Effector CD4-positive, alpha-beta T cell (primary cell): ENCODE measurements at places on chromosomes 3 and 15.

- DNase-seq: no peak
Measured at GRCh38 chr3:168583977-168584376, 488.3 kb upstream of the GOLIM4 start.

DNA sequence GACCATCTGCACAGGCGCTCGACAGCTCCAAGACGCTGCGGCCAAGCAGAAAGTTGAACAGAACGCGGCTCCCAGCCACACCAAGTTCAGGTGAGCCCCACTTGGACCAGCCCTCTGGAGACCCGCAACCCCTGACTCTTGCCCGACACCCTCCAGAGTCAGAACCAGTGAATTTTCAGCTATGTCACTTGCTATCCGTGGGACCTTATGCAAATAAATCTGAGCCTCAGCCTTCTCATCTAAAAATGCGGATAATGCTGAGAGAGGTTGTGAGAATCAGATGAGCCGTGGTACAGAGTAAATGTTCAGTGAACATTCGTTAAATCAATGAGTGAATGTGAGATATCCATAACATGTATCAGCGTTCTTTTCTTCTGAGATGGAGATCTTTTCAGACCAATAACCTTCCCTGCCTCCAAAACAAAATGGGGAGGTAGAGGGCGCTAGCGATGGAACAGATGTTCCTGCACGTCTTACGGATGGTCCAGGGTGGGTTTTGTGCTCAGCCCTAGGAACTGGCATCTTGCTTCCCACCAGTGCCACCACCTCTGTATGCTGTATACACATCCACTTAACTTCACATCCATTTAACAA, 524 bp downstream of the MRPS11 start:
- DNase-seq: no peak

- no peak for DNase-seq
Measured at GRCh38 chr3:62968128-62968527, 92.9 kb upstream of the CADPS start.

DNA sequence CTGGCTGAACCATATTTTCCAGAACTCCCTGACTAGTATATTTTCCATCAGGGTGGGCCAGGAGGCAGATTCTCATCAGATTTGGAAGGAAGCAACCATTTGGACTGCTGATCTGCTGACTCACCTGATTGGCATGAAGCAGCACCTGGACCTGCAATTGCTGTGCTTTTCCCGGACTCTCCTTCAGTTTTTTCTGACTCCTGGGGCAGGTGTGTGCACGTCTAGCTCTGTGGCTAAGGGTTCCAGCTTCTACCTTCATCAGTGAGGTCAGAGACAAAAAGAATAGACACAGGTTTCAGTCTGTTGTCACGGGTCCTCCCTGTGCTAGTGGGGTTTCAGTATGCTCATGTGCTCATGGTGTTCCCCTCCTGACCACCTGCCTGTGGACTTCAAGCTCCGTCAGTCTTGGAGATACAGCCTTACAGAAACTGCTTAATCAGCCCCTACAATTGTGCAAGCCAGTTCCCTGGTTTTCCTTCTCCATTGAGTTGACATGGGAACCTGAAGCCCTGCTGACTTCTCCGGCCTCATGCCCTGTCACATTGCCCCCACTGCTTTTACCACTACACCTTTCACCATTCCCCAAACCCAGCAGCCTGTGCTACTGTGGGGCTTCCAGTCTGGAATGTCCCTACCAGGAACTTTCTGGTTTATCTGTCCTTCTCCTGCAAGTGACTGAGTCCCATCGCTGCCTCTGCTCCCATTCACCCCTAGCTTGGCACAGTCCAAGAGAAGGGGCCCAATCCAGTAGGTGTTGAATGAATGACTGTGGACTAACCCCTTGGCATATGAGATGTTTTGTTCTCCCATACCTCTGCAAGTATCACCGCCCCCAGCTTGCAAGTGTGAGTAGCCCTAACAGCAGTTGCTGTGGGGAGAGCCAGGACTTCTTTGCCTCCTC, 31.7 kb downstream of the HMCES start:
- DNase-seq: no peak

DNA sequence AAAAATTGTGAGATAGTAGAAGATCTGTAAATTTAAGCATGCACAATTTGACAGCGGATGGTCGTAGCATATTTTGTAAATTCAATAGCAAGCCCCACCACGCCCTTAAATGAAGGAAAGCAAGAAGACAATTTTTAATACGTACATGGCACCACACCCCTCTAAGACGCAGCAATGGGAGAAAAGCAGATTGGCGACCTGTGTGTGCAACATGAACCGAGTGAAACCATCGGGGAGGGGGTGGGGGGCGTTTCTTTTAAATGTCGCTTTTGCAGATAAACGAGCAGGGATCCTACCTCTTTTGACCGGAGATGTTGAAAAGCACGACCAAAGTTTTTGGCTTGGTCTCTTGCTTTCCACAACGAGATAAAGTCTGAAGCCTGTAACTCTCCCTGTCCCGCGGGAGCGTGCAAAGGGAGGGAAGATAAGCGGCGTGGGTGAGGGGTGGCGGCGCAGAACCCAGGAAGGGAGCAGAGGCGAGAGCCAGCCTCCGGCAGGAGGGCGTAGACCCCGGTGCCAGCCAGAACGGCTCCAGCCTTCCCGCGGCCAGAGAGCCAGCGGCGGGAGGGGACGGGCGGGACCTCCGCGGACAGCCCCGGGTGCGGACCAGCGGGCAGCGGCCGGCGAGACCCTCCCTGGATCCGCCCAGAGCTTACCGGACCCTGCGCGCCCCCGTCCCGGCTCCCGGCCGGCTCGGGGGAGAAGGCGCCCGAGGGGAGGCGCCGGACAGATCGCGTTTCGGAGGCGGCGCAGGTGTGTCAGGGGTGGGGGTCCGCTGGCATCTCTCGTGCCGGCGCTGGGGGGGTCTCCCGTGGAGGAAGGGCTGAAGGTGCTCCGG, at the start of gene CHL1:
TSS of gene CHL1 (plus strand) at position 453 of the 838 bp plus-strand sequence. CDS start 123,014 bp downstream, outside the sequence.
- no peak for DNase-seq

- DNase-seq: no peak
Measured at GRCh38 chr3:129123314-129124060, 1.9 kb upstream of the RAB43 start.

DNA sequence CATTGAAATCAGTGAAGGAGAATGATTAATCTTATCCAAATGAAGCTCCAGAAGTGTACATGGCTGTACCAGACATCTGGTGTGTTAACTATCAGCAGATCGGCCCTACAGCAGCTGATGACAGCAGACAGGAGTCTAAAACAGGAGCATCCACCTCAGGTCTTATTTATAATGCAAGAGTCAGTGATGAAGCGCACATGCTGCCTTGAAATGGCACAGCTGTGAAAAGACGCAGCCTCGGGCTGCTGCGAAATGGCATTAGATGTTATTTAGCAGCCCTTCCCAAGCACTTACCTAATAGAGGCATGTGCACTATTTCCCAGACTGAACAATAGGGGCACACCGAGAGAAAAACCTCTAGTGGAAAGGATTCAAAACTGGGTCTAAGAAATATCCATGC, 472.3 kb upstream of the CBLB start:
- DNase-seq: no peak

DNA sequence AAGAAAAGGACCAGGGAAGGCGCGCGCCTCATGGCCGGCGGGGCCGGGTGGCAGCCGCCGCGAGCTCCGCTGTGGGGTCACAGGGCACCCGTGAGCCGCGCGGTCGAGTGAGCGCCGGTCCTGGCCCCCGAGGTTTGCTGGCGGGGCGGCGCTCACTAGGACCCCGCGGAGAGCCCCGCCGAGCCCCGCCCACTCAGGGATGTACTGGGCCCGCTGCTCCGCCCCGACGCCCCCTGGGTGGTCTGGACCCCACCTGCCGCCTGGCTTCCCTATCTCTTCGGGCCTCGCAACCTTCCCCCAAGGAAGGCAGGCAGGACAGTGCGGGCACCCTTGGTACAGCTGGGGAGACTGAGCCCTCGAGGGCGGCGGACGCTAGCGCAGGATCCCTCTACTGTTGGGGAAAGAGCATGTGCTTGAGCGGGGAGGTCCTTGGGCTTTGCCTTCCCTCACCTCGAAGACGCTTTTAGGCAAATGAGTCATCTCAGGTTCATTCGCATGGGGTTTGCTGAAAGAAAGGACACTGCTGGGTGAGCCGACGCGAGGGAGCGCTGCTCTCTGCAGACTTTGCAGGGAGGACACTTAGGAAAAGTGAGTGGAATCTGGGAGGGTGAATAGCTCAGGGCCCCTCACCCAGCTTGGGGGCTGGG, at the start of gene CHRNB4:
TSS of gene CHRNB4 (minus strand) at position 109 of the 647 bp plus-strand sequence. CDS start at position 32, 77 bp downstream.
- no peak for DNase-seq

DNA sequence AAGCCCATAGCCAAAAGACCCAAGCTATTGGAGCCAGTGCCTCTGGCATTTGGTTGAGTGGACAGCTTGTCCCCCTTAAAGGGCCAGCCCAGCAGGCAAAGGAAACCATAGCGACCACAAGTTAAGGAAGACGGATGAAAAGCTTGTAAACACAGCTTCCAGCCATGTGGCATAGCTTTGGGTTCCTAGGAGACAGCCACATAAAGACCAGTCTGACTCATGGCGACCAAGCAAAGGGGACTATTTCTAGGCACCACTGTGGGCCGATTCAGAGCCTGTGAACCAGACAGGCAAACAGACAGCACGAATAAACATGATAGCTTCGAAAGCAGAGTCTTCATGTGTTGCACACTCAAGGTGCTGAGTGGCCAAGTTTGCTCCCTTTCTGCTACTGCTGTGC, 30.5 kb upstream of the SRGAP3 start:
- no peak for DNase-seq

GRCh38 chr15:96412906-96413231, 82.4 kb downstream of the NR2F2 start:
- DNase-seq: no peak

GRCh38 chr3:142595581-142595950, 627 bp upstream of the PLS1 start:
- no peak for DNase-seq

DNA sequence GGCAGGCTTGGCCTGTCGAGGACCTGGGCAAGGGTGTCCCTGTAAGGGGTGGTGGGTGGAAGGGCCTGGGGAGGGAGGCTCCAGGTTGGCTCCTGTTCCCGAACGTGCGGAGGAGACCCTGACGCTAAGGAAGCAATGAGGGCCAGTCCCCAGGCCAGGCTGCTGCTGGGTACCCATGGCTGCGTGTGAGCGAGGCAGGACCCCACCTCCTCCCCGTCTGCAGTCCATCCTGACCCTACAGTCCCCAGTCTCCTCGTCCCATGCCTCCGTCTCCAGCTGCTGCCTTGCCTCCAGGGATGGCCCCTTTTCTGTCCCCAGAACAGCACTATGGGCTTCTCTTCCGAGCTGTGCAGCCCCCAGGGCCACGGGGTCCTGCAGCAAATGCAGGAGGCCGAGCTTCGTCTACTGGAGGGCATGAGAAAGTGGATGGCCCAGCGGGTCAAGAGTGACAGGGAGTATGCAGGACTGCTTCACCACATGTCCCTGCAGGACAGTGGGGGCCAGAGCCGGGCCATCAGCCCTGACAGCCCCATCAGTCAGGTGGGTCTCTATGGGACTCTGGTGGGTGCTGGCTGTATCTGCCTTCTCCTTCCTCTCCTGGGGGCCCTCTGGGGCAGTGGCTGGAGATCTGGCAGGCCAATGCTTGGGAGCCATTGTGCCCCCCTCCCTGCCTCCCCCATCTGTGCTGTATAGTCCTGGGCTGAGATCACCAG, 571 bp downstream of the FES start:
- no peak for DNase-seq

GRCh38 chr3:122214711-122215110, 31.2 kb downstream of the CASR start:
- no peak for DNase-seq
